ENCODE measurements at places on chromosomes 1 and 21.

DNA sequence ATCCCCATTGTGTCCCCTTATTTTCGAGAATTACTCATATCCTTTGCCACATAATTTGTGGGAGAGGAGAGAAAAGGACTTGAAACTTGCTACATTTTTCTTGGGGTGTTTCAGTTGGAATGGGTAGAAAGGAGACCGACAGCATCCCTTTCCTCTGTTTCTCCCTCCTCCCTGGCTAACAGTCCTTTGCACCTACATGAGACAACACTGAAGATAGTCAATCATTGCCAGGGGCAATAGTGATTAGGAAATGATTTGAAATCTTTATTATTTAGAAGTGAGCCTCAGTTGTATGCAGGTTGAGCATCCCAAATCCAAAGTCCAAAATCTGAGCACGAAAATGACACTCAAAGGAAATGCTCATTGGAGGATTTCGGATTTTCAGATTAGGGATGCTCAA is 7.8 kb upstream of the TARS2 start:
- DNase-seq, result no peak

DNA sequence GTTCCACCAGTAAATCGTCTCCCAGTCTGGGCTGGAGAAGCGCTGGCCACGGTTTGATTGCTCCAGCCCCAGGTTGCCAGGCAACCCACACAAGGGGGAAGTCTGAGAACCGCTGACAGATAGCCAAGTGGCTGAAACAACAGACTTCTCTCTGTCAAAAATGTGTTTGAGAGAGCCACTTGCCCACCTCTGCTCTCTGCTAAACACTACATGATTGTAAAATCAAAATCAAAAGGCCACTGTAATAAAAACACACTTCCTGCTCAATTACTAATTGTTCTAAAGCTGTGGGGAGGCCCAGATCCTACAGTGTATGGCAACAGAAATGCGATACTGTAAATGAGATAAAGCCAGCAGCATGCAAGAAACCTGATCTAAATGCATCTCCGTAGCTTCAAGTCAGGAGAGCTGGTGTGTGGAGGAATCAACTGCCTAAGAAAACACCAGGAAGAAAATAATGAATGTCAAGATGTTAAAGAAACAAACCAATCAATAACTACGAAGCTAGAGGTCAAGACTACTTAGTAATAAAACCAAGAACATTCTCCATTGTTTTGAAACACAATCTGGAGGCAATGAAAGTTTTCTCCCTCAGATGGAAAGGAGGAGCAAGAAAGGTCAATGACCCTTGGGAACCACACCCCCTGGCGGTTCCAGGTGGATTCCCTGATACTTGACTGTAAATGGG is 121.2 kb downstream of the SLC45A1 start:
- no peak for DNase-seq

DNA sequence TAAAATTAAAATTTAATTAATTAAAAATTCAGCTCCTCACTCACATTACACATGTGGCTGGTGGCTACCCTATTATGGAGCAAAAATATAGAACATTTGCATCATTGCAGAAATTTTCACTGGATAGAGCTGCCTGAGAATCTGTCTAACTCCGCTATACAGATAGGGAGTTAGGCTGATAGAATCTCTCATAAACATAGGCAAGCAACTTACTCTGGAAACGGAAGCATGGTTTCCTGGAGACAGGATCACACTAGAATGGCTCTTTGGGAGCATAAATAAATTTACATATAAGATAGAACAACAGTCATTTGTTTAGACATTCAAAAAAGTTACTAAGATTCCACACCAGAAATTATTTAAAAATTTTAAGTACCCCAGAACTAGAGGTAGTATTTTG is 12.2 kb upstream of the LAMC2 start:
- no peak for DNase-seq

DNA sequence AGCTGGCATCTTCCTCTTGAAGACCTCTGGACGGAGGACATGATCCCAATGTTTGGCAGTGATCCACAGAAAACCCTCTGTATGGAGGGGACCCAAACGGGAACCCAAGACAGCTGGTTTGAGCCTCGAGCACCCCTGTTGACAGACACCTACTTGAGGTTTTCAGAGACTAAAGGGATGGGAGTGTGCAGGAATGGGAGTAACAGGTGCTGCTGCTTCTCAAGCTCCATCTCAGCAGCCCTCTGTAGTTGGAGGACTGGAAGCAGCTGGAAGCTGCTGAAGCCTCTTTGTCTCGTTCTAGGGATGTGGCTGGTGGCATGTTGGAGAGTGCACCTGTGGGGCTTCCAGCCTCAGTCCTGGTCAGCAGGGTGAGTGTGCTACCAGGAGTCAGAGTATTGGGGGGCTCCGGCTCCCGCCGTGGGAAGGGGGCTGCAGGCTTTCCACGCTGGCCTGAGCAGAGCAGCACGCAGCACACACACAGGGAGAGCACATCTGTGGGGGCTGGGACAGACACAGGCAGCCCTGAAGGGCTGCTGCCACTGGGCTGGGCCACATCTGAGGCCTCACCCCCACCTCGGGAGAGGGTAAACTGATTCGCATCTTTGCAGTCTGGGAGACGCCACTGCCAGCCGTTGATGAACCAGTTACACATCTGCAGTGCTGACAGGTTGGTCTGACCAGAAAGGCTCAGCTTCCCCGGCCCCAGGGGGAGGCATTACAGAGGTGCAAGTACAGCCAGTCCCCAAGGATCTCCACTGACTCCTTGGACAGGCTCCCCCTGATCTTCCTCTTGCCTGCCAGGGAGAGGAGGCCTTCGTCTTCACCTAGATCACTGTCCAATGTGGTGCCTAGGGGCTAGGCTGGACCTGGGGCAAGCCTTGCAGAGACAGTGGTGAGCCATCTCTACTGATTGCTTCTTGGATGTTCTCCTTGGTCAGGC is 56.6 kb downstream of the ADSS2 start:
- no peak for DNase-seq

DNA sequence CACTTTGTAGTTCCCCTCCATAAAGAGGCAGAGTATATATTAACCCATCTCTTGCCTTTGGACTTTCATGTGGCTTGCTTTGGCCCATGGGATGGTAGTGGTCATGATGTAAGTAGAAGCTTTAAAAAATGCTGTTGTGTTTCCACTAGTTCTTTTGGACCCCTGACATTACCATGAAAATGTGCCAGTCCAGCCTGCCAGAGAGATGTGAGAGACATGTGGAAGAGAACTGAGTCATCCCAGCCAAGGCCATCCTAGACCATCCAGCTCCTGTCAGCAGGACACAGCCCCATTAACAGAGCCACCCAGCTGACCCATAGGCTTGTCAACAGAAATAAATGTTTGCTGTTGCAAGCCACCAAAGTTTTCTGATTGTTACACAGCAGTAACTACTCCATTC is 3.9 kb upstream of the CD101 start:
- DNase-seq, result no peak

- DNase-seq, result no peak
These were observed 29.3 kb downstream of the XCL2 start for GRCh38 chr1:168514455-168514854.

- no peak for DNase-seq
These were observed 585.6 kb downstream of the PLPP3 start for GRCh38 chr1:55993646-55994318.

DNA sequence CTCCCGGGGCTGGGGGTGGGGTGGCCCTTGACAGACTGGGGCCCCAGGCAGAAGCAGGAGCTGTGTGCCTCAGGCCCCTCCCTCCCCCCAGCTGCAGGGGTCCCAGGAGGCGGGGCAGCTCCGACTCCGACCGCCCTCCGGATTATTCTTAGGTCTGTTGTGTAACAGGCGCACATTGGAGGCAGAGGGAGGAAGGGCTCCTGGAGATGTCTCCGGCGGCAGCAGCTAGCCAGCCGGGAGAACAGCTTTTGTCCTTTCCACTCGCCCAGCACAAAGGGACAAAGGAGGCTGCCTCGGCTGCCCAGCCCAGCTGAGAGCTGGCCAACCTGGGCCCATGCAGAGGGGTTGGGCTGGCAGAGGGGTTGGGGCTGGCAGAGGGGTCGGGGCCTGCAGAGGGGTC is 29.7 kb upstream of the PLCH2 start:
- no peak for DNase-seq

GRCh38 chr1:231069333-231069732 is 29.3 kb upstream of the FAM89A start:
- DNase-seq, result no peak

DNA sequence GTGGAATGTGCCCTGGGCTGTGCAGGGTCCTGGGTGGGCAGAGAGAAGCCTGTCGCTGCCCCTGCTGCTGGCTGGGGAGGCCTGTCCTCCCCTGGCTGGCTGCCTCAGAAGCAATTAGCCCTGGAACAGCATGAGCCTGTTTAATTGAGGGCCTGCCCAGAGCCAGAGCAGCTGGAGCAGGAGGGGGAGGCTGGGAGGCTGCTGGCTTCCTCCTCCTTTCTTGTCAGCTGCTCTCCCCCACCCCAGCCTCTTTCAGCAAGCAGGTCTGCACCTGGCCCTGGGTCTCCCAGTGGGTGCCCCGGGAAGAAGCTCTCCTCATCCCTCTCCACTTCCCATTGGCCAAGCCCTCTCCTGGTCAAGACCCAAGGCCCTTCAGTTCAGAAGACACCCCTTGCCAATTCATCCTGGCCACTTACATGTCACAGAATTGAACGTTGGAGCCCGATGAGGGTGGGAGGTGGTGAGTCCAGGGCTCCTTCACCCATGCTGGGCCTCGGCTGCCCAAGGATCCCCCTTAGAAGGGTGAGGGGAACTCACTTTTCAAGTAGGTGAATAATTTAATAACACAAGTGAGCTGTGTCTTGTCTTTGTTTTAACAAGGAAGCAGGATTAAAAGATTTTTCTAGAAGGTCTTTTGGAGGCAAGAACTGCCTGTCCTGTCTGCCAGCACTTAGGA is 13.2 kb downstream of the AMPD2 start:
- DNase-seq, result no peak

GRCh38 chr21:32325706-32326105 is 27.1 kb downstream of the MRAP start:
- no peak for DNase-seq

- no peak for DNase-seq
These were observed 67.3 kb upstream of the ADGRL2 start for GRCh38 chr1:81733480-81733879.

Data from stimulated activated CD8-positive, alpha-beta memory T cell treated with anti-CD3 and anti-CD28 coated beads, Interleukin-4, amount 100 ng/mL, for 24 hours (primary cell).